ENCODE measurements at places on chromosomes 2 and 18.

DNA sequence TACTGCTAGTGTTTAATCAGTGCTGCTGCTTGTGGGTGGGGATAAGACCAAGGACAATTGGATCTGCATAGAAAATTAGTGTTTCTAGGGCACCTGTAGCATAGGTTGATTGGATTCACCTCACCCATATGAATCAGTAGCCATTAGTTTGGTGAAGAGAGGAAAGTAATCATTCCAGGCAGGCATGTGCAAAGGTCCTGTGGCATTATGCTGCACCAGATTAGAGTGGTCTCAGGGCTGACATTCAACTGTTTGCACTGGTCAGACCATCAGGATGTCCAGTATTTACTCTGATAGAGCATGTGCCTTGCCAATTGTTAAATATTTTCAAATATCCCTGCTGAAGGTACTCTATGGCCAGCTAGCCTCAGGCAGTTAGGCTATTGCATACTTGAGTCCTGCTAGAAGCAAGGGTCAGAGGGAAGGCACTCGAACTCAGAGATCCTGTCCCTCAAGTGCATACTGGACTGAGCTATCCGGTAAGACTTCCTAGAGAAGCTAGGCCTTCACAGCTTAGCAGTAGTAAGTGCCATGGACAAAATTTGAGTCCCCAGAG lies 64.7 kb downstream of the SKA1 start:
- no peak for DNase-seq

DNA sequence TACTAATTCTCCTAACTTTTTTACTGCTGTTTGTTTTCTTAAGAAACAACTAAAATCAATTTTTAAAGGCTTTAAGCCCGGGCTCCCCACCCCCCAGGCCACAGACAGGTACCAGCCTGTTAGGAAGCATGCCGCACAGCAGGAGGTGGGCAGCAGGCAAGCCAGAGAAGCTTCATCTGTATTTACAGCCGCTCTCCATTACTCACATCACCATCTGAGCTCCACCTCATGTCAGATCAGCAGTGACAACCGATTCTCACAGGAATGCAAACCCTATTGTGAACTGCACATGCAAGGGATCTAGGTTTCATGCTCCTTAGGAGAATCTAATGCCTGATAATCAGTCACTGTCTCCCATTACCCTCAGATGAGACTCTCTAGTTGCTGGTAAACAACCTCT lies 517.0 kb downstream of the NRXN1 start:
- DNase-seq, result no peak

GRCh38 chr2:42722320-42723190 lies 41.4 kb downstream of the OXER1 start:
- peak; percentile 85 for DNase-seq

GRCh38 chr2:187302586-187302985 lies 145.5 kb downstream of the CALCRL start:
- DNase-seq, result no peak

- DNase-seq, result no peak
Measured at GRCh38 chr2:222973237-222973636, 78.8 kb upstream of the KCNE4 start.

- DNase-seq, result no peak
Measured at GRCh38 chr2:241193271-241193670, 4.8 kb downstream of the ANO7 start.

DNA sequence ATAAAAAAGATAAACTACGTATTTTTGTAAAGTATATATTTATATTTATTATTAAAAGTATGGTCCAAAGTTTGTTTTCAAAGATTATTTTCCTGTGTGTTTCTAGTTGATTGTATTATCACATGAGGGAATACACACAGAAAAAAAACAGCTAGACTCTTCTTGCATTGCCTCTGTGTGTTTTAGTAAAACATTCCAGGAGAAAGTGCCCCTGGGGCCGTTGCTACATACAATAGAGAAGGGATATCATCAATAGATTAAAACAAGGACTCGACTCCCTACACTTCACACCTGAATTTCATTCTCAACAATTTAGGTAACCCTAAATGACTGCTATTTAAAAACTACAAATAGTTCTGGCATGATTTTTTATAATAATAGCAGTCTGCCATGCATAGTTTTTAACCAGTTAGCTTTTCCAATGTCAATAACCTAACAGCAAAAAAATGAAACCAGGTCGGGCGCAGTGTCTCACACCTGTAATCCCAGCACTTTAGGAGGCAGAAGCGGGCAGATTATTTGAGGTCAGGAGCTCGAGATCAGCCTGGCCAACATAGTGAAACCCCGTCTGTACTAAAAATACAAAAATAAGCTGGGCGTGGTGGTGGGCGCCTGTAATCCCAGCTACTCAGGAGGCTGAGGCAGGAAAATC lies 171.3 kb downstream of the DNAH6 start:
- no peak for DNase-seq

GRCh38 chr2:173713904-173714555 lies 251.1 kb downstream of the SP3 start:
- no peak for DNase-seq

DNA sequence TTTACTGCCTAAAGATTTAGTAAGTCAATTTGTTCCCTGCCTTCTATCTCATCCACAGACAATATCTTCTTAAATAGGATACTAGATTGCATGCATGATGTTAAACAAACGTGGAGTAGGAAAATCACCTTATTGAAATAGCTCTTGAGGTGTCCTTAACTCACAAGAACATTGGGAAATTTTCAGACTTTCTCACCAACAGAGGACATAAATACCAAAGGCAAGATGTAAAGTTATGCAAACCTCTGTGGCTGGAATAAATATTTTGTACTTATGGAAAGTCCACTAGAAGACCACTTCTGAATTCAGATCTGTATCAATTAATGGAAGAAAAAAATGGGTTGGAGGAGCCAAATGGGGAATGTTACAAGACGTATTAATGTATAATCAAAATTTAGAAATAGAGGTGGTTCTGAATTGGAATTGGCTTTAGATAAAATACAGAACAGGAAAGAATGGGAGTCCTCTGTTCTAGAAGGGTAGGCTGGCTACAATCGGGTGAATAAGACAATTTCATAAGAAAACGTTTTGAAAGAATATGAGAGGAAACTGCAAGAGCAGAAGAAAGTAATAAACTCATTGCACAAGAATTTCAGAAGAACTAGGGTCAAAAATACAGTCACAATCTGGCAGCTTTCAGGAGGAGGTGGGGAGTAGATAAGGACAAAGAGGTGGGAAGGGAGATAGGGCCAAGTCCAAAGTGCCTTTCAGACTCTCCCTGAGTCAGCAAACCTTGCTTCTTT lies 69.3 kb upstream of the FN1 start:
- DNase-seq, result no peak

DNA sequence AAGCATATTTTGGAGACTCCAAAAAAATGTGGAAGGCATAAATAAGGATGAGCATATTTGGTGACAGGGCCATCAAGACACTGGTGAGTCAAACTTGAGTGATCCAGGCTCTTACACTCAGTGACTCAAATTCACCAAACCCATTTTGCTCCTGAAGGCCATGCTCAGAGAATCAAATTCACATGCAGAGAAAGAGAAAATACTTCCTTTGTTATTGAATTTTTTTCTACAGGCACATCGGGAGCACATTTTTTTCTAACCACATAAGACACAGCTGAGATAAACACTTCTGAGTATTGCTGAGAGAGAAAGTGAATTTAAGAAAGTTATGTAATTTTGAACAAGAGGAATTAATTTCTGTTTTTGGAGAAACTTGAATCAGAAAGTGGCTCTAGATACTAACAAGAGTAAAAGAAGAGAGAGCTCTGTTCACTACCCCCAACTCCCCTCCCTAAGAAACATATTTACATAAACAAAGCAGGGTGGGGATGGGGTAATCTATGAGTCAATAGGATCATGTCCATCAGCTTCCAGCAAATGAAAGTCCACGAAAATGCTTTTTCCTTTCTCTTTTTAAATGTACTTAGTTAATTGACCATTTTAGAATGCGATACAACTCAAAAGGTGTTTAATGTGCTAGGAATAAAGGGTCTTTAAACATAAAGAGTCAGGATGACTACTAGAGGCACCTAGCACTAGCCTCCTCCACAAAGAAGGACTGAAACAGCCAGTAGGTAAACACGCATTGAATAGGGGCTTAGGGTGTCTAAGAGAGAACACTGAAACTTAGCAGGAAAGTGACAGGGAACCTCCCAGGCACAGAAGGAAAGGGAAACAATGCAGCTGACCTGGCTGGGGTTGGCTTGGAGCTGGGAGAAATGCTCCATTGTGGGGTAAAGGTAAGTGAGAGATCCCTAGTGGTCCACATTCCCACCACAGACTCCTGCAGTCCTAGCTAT lies 152.3 kb downstream of the KCNE4 start:
- DNase-seq, result no peak

- DNase-seq, result no peak
Measured at GRCh38 chr2:197088694-197089093, 162.2 kb upstream of the PGAP1 start.

GRCh38 chr2:65834771-65835475 lies 402.5 kb upstream of the SPRED2 start:
- DNase-seq, result no peak

GRCh38 chr18:69996951-69997798 lies 49.5 kb upstream of the CD226 start:
- no peak for DNase-seq

GRCh38 chr2:163207693-163208370 lies 369.3 kb upstream of the KCNH7 start:
- no peak for DNase-seq

DNA sequence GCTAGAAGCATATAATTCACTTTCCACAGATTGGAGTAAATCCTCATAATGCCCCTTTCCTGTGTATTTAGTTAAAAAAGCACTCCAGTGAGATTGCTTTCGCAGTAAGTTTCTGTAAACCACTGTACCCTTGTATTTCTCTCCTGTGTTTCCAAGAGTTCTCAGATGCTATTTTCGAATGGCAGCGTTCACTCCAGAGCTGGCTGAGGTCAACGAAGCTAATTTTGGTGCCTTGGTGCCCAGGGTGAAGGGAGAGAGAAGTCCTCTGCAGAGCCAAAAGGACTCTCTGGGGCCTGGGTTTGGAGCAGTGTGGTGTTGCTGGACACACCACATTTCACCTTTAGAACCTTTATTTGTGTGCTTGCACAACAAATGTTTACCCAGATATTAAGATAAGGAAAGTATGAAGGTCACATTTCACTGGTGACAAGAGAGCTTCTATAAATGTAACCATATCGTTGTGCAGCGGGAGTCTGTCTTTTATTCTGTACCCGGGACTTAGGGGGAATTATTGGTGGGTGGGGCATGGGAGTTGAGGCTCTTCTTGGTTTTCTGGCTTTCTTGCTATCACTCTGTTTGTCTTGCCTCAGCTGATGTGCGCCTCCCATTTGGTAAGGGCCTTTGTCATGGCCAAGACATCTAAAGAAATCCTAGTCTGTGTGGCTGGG lies 9.9 kb downstream of the EPAS1 start:
- DNase-seq, result no peak

GRCh38 chr2:27712522-27712921 lies 48.8 kb downstream of the SLC4A1AP start:
- DNase-seq, result no peak

DNA sequence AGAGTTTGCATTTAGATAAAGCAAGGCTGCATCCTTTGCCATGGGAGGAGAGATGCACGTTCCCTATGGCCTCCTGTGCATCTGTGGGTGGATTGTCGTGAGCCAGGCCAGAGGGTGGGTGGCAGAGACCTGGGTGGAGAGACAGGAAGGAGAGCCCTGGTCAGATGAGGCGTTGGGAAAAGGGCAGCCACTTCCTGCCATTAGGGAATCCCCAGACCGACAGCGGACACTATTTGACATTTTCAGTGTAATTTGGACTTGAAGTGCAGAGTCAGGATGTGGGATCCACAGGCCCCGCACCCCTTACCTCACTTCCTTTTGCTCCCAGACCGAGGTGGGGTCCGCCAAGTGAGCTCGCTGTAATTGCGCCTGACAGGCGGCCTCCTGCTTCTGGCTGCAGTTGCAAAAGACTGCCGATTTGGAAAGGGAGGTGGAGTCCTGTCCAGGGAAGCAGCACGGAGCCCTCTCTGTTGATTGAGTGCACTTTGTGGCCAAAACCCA lies 150.0 kb downstream of the DYSF start:
- DNase-seq, result peak; percentile 2

DNA sequence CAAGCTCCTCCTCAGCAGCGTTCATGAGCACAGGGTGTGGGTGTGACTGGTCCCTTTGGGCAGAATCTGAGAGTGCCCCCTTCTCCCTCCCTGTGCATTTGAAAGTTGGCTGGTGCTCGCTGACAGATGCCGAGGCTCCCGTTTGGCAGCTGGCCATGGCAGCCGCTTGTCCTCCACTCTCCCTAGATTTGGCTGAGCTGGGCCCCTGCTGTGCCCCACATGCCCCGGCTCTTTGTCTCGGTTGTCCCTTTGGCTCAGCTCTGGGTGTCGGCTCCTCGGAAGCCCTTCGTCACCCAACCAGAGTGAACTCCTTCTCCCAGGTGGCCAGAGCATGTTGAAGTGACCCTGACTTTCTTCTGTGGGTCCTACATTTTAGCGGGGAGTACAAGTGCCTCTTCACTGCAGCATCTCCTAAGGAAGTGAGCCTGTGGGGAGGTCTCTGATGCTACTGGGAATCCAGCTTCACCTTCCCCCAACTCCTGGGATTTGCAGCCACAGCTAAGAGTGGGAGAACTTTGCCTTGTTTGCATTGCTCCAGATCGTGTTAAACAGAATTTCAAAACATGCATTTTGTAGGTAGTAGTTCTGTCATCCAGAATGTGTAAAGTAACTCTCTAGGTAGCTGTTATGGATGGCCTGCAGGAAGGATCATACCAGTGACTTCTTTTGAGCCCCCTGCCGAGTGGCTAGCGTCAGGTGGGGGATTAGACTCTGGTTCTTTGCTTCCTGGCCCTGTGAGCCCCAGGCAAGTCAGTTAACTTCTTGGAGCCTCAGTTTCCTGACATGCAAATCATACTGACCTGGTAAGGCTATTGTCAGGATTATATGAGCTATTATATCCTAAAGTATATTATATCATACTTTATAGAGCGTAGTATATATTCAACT lies 24.2 kb downstream of the HPCAL1 start:
- DNase-seq, result no peak

DNA sequence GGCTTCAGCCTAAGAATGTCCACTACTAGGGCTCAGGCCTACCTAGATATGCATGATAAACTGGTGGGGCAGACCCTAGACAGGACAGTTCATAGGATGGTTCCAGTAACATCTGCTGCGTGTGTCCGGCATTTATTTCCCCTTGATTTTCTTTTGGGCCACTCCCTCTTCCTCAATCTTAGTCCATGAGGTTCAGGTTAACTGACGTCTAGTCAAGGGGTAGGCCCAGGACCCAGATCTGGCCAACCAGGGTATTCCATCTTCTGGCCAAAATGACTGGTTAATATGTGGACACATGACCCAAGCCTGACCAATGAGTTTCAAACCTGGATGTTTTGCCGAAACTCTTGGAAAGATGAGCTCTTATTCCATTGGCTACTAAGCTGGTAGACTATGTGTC lies 15.2 kb downstream of the TMEM247 start:
- DNase-seq, result no peak

DNA sequence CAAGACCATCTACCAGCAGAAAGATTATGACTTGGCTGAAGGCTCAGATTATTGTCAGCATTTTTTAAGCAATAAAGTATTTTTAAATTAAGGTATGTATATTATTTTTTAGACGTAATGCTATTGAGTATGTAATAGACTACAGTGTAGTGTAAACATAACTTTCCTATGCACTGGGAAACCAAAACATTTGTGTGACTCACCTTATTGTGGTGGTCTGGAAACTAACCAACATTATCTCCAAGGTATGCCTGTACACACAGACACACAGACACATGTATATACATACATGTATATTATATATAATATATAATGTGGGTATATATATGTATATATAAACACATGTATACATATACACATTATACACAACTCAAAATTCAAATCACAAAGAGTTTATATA lies 9.1 kb upstream of the TMEFF2 start:
- no peak for DNase-seq

GRCh38 chr2:3535467-3535793 lies 16.1 kb upstream of the ADI1 start:
- no peak for DNase-seq
